ENCODE measurements at places on chromosomes 2 and 18.
A peak's percentile ranks its signal among the peaks of the same experiment; 100 is the strongest.

- DNase-seq: no peak
Measured at GRCh38 chr2:187475499-187476248, 27.6 kb upstream of the CALCRL start.

DNA sequence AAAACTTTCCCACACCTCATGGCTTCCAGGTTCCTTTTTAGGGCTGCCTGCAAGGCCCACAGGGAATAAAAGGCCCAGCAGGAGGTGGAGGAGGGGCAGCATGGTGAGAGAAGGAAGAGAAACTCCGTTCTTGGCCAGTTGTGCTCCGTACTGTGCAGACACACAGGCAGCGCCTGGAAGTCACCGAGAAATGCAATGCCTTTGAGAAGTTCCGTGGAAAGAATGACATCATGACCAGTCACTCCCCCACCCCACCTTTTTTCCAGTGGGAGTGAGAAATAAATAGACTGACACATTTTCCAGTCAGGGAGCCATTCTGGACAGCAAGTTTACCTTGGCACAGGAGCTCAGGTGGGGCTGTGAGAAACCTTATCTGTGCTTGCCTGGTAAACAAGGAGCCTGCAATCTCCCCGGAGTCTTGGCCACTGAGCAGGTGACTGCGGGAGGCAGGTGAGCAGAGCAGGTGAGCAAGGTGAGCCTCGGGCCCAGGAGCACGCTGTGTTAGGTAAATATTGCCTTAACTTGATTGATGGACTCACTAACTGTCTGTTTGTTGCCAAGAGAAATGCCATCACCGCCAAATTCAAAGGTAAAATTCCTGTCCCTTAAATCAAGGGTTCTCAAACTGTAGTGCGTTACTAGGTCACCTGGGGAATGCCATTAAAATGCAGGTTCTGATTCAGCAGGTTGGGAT lies 13.5 kb upstream of the LBH start:
- no peak for DNase-seq

GRCh38 chr2:204293884-204294747 lies 251.2 kb upstream of the PARD3B start:
- DNase-seq: no peak

DNA sequence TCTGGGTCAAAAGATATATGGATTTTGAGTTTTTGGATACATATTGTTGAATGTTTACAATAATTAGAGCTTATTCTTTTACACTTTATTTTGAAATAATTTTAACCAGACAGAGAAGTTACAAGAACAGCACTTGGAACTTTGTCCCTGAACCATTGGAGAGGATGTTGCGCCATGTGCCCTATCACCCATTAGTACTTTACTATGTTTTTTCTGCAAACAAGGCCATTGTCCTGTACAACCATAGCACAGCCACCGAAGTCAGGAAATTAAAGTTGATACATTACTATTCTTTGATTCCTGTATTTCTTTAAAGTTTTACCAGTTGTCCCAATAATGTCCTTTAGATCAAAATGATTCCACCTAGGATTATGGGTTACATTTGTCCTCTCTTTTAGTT lies 188.8 kb downstream of the ACKR3 start:
- no peak for DNase-seq

DNA sequence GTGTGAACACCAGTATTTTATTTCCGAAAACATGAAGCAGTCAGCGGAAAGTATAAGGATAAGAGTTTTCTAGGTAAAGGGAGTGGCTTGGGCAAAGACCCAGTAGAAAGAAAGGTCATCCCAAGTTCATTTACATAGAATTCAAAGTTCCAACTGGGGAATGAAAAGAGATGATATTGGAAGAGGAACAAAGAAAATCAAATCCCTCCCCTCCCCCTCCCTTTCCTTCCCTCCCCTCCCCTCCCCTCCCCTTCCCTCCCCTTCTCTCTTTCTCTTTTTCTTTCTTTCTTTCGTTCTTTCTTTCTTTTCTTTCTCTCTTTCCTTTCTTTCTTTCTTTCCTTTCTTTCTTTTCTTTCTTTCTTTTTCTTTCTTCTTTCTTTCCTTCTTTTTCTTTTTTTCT lies 675.7 kb upstream of the NRXN1 start:
- DNase-seq: no peak

GRCh38 chr2:16948710-16949109 lies 283.1 kb upstream of the CYRIA start:
- no peak for DNase-seq

DNA sequence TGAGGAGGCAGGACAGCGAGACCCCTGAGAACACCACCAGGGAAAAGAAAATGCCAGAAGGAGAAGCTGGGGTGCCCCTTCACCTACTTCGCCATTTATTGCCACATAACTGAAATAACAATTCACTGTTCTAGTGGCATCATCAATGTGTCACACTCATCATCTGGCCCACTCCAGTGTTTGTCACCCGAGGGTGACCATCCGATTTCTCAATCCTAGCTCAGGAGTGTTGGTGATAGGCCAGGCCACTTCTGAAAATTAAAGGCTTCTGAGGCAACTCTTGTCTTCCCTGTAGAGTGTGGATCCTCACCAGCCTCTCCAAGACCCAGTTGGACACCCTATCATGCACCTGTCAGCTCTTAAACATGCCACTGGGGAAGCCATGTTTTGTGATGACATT lies 62.9 kb upstream of the BZW1 start:
- DNase-seq: no peak

DNA sequence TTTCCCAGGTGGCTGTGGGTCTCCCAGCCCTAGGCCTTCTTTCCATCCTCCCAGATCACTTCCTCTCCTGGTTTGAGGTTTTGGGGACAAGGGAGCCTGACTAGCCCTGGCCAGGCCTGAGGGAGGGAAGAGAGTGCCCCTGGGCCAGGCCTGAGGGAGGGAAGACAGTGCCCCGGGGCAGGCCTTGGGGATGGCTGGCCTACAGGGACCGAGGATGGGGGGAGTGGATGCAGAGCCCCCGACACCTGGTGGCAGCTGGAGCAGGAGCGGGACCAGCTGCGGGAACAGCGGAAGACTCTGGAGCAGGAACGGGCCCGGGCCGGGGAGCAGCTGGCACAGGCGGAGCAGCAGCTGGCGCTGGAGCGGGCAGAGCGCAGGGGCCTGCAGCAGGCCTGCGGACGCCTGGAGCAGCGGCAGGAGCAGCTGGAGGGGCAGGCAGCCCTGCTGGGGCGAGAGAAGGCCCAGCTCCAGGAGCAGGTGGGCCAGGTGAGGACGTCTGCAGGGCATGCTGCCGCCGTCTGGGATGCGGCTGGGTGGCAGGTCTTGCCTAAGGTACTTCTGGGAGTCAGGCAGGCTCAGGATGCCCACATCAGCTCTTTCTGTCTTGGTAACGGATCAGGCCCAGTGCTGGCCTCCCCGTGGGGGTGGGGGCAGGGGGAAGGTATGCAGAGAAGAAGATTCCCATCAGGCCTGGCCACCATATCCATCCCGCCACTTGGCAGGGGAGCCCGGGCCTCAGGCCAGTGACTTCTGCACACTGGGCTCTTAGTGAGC lies 29.2 kb downstream of the CROCC2 start:
- no peak for DNase-seq

GRCh38 chr18:30679285-30679930 lies 363.1 kb downstream of the DSC3 start:
- no peak for DNase-seq

- no peak for DNase-seq
Measured at GRCh38 chr18:66900837-66901236, 296.9 kb upstream of the CDH19 start.

GRCh38 chr2:191691016-191691735 lies 13.2 kb downstream of the NABP1 start:
- no peak for DNase-seq

- DNase-seq: no peak
Measured at GRCh38 chr18:26721854-26722564, 143.5 kb downstream of the AQP4 start.

GRCh38 chr2:24210106-24210455 lies 35.2 kb downstream of the FAM228A start:
- DNase-seq: no peak

GRCh38 chr2:19158211-19158610 lies 200.2 kb downstream of the OSR1 start:
- no peak for DNase-seq

DNA sequence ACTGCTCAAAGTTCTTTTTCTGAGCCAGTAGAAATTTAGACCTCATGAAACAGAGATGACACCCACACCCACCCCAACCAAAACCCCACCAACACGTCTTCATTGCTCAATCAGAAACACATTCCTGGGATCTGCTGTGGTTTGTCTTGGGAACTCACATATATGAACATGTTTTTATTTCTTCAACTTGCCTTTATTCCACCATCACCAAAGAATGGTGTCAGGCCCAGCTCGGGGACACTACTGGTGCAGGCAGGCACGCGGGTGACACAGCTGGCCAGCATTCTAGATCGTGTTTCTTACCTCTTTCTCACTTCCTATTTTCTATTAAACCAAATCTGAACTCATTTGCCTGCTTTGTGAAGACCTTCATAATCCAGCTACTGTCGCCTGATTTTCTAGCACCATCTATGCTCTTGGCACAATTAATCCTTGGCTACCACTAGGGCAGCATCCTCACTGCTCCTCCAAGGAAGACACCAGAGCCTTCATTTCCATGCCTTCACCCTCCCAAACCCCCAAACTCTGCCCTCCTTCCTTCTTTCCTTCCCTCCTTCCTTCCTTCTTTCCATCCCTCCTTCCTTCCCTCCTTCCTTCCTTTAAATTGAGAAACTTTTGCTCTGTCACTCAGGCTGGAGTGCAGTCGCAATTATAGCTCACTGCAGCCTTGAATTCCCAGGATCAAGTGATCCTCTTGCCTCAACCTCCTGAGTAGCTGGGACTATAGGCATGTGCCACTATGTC lies 157.1 kb downstream of the BCL2 start:
- no peak for DNase-seq

GRCh38 chr2:3264010-3264744 lies 113.4 kb downstream of the EIPR1 start:
- no peak for DNase-seq

- DNase-seq: no peak
Measured at GRCh38 chr2:45804987-45805755, 153.7 kb downstream of the PRKCE start.

DNA sequence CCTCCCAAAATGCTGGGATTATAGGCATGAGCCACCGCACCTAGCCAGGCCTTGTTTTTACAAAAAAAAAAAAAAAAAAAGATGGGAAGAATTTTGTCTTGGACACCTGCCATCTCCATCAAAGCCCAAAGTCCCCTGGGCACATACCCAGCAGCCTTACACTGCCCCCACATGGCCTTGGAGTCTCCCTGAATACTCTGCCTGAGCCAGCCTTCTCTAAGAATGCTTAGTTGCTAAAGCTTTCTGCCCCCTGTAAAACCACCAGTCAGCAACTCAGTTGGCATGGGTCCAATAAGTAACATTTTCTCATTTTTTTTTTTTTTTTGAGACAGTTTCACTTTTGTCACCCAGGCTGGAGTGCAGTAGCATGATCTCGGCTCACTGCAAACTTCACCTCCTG lies 40.6 kb downstream of the SPC25 start:
- peak; percentile 7 for DNase-seq

DNA sequence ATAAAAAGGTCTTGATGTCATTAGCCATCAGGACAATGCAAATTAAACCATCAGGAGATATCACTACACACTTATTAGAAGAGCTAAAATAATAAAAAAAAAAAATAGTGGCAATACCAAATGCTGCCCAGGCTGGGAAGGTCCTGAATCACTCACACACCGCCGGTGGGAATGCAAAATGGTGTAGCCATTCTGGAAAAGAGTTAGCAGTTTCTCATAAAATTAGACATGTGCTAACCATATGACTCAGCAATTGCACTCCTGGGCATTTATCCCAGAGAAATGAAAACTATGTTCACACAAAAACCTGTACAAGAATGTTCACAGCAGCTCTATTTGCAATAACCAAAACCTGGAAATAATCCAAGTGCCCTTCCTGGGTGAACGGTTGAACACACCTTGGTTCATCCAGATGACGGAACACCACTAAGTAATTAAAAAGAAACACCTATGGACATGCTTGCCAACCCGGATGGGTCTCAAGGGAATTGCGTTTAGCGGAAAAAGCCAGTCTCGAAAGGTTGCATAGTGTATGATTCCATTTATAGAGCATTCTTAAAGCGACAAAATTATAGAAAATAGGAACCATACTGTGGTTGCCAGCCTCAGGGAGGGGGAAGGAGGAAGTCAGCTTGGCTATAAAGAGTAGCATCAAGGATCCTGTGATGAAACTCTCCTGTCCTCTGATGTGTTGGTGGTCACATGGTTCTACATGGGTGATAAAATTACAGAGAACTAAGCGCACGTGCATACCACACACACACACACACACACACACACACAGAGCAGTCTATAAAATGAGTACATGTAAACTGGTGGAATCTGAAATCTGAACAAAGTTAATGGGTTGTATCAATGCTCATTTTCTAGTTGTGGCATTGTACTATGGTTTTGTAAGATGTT lies 4.6 kb downstream of the MBP start:
- no peak for DNase-seq

DNA sequence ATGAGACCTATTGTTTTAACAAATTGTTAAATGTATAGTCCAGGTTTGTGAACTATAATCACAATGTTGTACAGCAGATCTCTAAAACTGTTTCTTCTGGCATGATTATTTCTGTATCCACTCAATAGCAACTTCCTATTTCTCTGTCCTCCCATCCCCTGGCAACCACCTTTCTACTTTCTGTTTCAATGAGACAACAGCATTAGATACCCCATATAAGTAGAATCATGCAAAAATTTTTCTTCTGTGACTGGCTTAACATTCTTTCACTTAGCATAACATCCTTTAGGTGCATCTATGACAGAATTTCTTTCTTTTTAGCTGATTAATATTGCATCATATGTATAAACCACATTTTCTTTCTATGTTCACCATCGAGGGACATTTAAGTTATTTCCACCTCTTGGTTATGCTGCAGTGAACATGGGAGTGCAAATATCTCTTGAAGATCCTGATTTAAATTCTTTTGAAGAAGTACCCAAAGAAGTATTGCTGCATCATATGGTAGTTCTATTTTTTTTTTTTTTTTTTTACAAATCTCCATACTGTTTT lies 713.5 kb downstream of the LRP1B start:
- DNase-seq: no peak

DNA sequence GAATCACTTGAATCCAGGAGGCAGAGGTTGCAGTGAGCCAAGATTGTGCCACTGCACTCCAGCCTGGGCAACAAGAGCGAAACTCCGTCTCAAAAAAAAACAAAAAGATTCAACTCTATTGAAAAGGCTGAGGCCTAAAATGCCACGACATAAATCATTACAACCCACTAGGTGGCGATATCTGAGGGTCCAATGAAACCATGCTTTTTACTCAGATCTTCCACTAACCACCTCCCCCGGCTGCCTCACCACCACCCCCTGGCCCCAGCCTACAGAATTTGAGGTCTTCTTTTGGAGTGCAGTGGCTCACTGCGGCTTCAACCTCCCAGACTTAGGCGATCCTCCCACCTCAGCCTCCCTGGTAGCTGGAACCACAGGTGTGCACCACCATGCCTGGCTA lies 57.5 kb downstream of the AP1S3 start:
- DNase-seq: no peak

Measured in left renal pelvis (tissue), 4 donors.